Activated CD4-positive, CD25-positive, alpha-beta regulatory T cell treated with anti-CD3 and anti-CD28 coated beads, Interleukin-2, amount 50 U/mL, for 16 hours (primary cell): ENCODE measurements at places on chromosomes 11 and 22.
A peak's percentile ranks its signal among the peaks of the same experiment; 100 is the strongest.

DNA sequence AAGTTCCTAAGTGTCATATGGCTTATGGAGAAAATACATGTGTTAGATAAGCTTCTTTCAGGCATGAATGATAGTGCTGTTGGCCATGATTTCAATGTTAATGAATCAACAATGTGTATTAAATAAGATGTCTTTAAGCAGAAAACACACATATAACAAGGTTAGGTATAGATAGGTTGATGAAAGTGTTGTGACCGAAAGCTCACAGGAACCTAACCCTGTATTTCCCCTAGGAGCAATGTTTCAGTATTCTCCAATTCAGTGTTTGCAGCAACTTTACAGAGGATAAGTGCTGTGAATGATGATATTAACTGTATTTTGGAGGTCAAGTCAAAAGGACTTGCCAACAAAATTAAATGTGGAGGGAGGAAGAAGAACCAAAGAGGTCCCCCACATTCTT lies 82.8 kb upstream of the PRDM11 start:
- no peak for DNase-seq

DNA sequence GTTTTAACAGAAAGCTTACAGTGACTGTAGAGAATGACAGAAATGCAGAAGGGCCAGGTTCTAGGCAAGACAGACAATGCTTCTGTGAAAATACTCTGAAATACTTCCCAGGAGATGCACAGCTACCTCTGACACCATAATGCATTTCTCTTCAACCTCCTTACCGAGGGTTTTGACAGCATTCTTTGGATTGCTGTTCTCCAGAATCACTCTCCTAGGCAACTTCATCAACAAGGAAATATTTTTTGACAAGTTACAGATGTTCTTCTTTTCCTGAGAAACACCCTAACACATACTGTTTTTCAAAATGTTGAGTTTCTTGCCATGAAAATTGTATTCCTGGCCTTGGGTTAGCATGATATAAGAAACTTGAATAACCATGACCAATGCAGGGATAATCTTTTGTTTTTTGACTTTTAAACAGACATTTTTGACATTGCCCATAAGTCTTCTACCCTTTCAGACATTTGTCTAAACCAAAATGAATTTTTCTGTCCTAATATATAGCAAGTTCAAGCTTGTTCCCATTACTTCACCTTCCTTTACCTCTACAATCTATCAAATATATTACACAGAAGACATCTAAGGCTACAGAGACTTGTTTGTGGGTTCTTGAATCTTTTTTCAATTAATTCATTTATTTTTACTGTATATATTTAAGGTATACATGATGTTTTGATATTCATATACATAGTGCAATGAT lies 108.1 kb downstream of the CCDC34 start:
- DNase-seq: no peak

- DNase-seq: peak; percentile 8
These were observed 71.0 kb downstream of the JAM3 start for GRCh38 chr11:134139873-134140331.

GRCh38 chr11:112590764-112591163 lies 330.1 kb upstream of the PLET1 start:
- DNase-seq: no peak

GRCh38 chr11:72238040-72238450 lies 5.9 kb downstream of the PHOX2A start:
- no peak for DNase-seq

- DNase-seq: no peak
These were observed 106.4 kb downstream of the SYN3 start for GRCh38 chr22:32951807-32952153.

DNA sequence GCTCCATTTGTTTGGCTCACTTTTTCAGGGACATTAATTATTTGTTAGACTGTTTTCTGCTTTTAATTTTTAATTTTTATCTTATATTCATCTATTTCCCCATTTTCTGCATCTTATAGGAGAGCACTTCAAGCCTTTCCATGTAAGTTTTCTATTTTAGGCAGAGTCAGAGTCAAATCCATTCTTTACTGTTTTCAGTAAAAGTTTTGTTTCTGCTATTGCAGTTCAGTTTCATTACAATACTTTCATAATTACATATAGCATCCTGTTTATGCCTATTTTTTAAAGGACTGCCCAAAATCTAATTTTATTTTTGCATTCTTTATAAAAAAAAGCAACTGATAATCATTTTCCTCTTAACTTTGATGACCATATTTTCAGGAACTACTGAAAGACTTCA lies 3.8 kb upstream of the OR10A5 start:
- DNase-seq: no peak

GRCh38 chr11:30328681-30329080 lies 5.8 kb downstream of the ARL14EP start:
- no peak for DNase-seq

DNA sequence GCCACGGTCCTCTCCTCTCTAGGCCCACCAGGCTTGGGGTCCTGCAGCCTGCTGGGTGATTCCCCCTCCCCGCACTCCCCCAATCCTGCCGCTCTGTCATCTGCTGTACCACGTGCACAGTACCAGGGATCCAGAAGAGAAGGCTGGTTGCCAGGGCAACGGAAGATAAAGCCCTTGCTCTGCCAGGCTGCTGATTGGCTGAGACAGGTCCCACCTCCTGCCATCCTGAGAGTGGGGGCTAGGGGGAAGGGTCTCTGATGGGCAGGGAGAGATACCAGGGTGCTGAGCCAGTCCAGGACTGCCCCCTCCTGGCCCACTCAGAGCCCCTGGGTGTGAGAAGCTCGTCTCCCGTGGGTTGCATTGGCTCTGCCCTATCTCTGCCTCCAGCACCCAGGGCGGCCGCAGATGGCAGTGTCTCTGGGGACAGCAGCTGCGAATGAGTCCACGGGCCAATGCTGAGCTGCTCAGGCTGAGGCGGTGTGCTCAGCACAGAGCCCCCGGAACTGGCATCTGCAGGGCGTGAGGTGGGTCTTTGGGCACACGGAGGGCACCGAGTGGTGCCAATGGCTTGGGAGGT lies at the start of gene SMIM45:
SMIM45 (plus strand) TSS at position 253 of the 577 bp plus-strand sequence.
- DNase-seq: no peak

DNA sequence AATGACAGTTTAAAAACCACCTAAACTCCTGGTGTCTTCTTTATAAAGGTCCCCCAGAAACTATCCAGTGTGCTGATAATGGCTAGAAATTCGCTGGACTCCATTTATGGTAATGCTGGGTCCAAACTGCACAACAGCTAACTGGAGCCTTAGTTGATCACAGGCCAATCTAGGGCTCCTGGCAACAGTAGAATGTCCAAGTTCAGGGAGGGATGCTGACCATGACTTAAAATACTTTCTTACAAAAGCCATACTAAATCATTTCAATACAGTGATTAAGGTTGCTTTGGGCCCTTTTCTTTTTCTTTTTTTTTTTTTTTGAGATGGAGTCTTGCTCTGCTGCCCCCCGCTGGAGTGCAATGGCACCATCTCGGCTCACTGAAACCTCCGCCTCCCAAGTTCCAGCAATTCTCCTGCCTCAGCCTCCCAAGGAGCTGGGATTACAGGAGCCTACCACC lies 14.5 kb upstream of the GAB2 start:
- DNase-seq: no peak

- no peak for DNase-seq
These were observed 78.0 kb downstream of the HORMAD2 start for GRCh38 chr22:30158277-30158676.
